ENCODE measurements at places on chromosomes 6 and 20. TPM values are rescaled to one million over a fixed set of nuclear protein-coding genes. Genes with fewer than 3 reads are reported as not detected.

DNA sequence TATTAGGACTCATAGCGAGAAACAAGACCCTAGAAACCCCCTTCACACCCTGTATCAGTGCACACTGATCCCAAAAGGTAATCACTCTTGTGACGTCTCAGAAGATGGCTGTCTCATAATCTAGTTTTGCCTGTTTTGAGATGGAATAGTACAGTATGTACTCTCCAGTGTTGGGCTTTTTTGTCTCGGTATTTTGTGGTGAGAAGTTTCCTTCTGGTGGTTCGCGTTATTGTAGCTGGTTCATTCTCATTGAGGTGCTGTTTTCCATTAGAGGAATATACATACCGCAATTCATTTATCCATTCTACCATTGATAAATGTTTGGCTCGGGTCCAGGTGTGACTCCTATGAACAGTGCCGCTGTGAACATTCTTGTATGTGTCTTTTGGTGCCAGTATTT is 27.9 kb upstream of the MAP3K4 start:
- H3K4me1 ChIP-seq, result no peaks in the 10 kb centered on the region
- H3K27me3 ChIP-seq, result peaks cover 8% of the 10 kb centered on the region
- DNase-seq, result no peak
- no peak overlapping the region for H3K4me3 ChIP-seq
- H3K36me3 ChIP-seq, result no peaks in the 10 kb centered on the region

- H3K4me1 ChIP-seq, result no peaks in the 10 kb centered on the region
- no peak overlapping the region for H3K27ac ChIP-seq
- H3K36me3 ChIP-seq, result no peaks in the 10 kb centered on the region
- H3K4me3 ChIP-seq, result no peak overlapping the region
Measured at GRCh38 chr6:31299511-31299910, 27.6 kb upstream of the HLA-C start.

The B4GALT5 gene
- total RNA-seq, result 16.5 TPM

DNA sequence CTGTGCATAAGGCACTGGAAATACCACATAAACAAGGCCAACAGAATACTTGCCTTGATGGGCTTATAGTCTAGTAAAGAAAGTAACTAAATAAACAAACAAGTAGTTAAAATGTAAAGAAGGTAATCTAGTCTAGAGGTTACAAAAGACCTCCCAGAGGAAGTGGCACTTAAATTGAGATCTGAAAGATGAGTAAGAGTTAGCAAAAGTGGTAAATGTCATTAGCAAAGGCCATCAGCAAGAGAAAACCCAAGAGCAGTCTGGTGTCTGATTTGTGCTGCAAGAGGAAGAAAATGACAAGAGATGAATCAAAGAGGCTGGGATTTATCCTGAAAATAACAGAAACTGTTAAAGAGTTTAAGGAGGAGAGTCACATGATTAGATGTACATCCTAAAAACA is 96.6 kb upstream of the SMLR1 start:
- H3K4me3 ChIP-seq, result no peak overlapping the region
- H3K27me3 ChIP-seq, result peaks cover 3% of the 10 kb centered on the region
- H3K4me1 ChIP-seq, result peaks cover 13% of the 10 kb centered on the region
- no peaks in the 10 kb centered on the region for H3K36me3 ChIP-seq

DNA sequence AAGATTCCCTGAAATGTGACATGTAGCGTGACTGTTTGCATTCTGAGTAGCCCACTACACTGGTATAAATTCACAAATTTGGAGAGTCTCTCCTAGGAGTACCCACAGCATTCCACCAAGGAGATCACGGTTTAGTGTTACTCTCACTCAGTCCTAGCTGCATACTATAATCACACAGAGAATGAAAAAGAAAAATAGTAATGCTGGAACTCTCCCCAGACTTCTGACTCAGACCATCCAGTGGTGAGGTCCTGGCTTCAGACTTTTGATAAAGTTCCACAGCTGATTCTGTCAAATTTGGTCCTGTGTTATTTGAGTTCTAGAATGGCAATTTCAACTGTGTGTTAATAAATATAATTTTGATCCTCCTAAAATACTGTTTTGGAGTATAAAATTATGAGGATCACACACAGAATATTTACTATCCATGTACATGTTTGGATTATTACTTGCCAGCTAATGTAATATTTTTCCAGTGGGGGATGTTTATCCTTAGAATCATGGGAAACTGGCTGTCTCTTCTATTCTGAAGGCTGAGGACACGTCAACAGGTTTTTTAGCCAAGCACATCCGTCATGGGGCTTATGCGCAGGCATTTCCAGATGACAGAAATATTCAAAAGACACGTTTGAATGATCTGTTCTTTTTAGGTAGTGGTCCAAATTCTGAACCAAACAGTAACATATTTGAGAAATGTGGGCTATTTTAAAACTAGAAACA is 5.1 kb upstream of the KIAA0408 start:
- no peak for DNase-seq
- H3K4me3 ChIP-seq, result no peak overlapping the region
- no peaks in the 10 kb centered on the region for H3K36me3 ChIP-seq

DNA sequence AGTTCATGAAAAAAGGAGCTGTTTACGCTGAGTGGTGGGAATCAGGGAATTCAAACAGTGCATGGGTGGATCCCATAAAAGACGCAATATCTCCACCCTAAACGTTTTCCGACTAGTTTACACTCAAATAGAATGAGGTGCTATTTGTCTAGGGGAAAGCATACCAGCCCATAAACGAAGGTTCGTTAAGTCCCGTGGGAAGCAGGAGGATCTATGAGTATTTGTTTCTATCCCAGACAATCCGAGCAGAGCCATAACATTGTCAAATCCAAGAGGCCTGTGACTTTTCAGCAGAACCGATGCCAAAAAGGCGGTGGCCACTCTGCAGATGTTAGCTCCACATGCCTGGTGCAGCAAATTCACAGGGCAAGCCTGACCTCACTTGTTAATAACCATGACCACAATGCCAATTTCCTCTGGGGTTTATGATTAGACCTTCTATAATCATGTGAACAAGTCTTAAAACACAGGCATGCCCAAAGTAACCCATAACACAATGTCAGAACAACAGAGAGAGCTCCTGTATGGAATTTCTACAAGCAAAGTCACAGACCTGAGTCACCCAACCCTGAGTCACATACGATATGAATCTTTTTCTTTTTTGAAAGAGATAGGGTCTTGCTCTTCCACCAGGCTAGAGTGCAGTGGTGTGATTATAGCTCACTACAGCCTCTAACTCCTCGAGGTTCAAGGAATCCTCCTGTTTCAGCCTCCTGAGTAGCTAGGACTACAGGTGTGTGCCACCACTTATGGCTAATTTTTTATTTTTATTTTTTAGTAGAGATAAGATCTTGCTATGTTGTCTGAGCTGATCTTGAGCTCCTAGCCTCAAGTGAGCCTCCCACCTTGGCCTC is 123.3 kb downstream of the KIF13A start:
- H3K36me3 ChIP-seq, result no peaks in the 10 kb centered on the region
- no peaks in the 10 kb centered on the region for H3K4me1 ChIP-seq
- H3K4me3 ChIP-seq, result no peak overlapping the region
- no peak overlapping the region for H3K27ac ChIP-seq
- no peak for DNase-seq

DNA sequence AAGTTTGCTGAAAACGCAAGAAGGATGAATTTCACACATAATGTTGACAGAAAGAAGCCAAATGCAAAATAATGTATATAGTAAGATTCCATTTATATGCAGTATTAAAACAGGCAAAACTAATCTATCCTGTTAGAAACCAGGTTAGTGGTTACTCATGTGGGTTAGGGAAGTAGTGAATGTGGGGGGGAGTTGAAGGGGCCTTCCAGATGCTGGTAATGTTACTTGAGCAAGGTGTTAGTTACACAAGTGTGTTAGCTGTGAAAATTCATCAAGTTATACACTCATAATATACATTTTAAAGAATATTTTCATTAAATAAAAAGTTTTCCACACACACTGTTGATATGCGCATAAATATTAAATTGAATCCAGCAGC is 29.8 kb downstream of the USP45 start:
- H3K4me1 ChIP-seq, result no peaks in the 10 kb centered on the region
- no peaks in the 10 kb centered on the region for H3K27me3 ChIP-seq
- H3K27ac ChIP-seq, result no peak overlapping the region
- H3K4me3 ChIP-seq, result no peak overlapping the region
- DNase-seq, result no peak
- H3K36me3 ChIP-seq, result peaks cover 27% of the 10 kb centered on the region
